ENCODE measurements at places on chromosomes 12 and 14.

GRCh38 chr12:81872400-81872799 lies 113.2 kb upstream of the PPFIA2 start:
- DNase-seq = no peak

DNA sequence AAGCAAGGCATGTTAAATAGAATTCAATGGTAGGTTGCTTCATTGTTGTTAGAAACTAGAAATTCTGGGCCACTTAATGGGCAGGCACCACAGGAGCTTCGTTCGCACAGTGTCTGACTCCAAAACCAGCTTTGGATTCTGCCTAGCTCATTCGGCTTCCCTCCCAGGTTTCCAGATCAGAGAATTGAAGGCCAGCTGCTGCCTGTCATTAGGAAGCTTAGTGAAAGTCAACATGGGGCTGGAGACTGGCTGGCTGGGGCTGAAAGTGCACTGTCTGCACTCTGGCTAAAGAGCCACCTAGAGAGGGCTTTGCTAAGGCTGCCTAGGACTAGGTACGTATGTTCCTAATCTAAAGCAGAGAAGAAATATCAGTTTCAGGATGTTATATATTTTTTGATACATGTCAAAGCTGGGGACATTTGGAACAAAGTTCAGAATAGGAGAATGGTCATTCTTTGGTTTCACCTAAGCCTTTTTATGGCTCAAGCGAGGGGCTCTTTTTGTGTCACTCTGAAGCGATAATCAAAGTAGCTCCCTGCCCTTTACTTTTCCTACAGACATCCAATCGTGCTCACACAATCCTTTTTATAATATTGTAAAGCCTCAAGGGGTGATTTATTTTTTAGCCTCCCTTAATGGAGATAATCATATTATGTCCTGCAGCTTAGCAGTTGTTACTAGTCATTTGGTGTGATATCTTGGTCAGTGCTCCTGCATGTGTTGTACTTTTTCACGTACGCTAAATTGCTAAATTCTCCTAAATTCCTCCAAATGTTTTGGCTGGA lies 238.5 kb upstream of the NAV3 start:
- no peak for DNase-seq

DNA sequence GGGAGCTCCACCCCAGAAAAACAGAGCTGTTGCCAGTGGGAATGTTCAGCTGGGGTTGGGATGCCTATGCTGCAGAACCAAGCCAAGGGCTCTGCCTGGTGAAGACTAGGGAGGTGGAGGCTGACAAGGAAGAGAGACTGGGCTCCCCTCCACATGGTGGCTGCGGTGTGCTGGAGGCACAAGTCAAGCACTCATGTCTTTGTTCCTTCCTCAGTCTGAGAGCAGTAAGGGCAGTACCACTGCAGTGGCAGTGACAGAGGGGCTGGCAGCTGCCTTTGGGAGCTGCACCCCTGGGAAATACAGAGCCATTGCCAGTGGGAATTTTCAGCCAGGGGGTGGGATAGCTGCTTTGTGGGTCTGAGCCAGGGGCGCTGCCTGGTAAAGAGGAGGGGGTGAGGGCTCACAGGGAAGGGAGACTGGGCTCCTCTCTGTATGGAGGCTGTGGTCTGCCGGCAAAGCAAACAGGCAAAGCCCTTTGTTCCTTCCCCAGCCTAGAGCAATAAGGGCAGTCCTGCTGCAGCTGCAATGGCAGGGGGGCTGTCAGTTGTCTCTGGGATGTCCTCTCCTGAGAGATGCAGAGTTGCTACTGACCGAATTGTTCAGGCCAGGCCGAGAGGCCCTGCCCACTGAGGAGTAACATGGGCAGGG lies 255.9 kb downstream of the RAD51B start:
- no peak for DNase-seq

- DNase-seq = no peak
These were observed 21.1 kb upstream of the CORO1C start for GRCh38 chr12:108752387-108752786.

GRCh38 chr12:68159681-68160304 lies at the start of gene IFNG:
TSS of gene IFNG (minus strand) at chr12:68159740. CDS start at chr12:68159615, 125 bp downstream.
- DNase-seq = no peak

DNA sequence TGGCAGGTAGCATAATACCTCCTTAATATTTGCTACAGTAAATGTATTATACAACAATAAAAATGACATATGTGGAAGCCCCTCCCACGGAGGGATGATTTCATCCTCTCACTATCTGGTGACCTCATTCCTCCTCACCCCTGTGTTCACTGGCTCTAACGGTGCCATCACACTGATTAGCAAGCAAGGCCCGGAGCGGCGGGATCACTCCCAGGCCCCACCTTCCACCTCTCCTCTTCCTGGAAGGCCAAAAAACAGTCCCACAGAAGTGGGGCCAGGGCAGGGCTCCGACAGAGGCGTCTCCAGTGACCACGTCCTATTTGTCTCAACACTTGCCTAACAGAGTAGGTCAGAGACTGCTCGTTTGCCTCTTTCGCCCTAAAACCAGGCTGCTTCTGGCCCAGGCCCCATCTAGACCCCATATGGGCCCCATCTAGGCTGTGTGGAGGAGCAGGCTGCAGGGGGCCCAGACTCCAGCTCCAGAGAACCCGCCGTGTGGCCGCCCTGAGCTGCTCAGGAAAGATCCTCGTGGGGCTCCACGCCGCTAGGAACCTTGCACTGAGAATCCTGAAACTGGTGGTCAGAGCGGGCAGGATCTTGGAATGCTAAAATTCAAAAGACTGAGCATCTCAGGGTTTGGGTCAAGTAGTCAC lies 3.7 kb downstream of the SELPLG start:
- DNase-seq = peak; percentile 78

DNA sequence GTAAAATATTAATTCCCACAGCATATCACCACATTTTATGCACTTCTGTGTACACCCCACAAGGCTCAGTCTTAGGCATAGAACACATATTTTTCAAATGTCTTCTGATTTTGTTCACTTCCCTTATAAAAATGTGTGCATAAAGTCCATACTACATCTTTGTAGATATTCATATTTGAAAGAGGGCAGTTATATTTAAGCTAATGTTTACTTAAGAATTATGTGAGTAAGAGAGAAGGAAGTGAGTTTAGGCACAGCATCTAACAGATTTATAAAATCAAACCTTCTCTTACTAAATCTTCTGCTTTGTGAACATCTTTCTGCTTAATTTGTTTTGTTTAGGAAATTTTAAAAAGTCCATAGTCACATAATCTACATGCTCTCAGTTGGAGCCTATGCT lies 648.1 kb downstream of the FSCB start:
- DNase-seq = no peak

DNA sequence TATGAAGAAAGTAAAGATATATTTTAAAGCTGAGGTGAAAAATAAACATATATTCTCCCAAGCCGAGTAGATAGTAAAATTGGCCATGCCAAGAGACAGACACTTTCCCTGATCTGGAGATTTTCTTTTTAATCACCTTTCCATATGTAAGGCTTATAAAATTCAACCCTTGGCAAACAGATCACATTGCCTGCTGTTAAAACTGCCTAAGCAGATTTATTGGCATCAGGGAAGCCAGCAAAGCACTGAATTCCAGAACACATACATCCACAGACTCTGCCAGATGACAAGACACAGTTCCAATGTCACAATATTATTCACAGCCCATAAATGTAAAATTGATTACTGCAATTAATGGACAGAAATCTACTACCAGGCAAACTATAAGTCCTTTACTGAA lies 78.2 kb upstream of the GARIN2 start:
- no peak for DNase-seq

- no peak for DNase-seq
These were observed 75.0 kb downstream of the NUMB start for GRCh38 chr14:73383356-73383755.

DNA sequence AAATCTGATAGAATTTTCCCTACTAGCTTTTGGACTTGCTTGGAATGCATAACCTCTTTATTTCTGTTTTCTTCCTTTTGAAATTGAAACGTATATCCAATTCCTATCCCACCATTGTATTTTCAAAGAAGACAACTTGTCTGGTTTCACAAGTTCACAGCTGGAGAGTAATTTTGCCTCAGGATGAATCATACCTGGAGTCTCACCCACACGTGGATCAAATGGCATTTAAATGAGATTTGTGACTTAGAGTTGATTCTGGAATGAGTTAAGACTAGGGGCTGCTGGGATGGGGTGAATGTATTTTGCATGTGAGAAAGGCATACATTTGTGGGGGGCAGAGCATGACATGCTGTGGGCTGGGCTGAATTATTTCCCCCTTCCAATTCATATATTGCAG lies 516.5 kb upstream of the MGAT4C start:
- no peak for DNase-seq

GRCh38 chr12:102197789-102198188 lies at the start of gene PMCH:
TSS of gene PMCH (minus strand) at chr12:102197833. CDS start at chr12:102197770, 63 bp downstream.
- no peak for DNase-seq

- DNase-seq = no peak
These were observed 29.6 kb downstream of the GIT2 start for GRCh38 chr12:109966546-109966945.

Data from activated T-cell treated with anti-CD3 and anti-CD28 coated beads, Interleukin-2, amount 50 U/mL, for 48 hours (primary cell).